SK-N-SH (cell line): ENCODE measurements at places on chromosomes 1 and 21. TPM values are rescaled to one million over a fixed set of nuclear protein-coding genes. Genes with fewer than 3 reads are reported as not detected.

- no peak overlapping the region for H3K4me3 ChIP-seq
- DNase-seq = no peak
- H3K27me3 ChIP-seq = no peaks in the 10 kb centered on the region
- H3K36me3 ChIP-seq = no peaks in the 10 kb centered on the region
Measured at GRCh38 chr1:43331688-43332087, 5.9 kb upstream of the MPL start.

DNA sequence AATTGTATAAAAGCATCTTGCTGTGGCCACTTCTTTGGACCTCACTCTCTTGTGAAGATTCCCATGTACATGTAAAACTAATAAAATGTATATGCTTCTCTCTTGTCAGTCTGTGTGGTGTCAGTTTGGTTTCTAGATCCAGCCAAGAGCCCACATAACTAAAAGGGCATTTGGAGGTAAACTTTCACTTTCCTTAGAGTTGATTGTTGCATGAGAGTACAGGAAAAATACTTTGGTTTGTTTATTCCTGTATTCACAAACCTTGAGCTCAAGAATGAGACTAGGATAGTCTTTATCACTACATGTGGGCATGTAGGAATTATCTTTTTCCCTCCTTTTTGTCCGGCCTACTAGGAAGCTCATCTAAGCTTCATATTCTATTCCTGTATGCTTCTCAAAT lies 50.9 kb downstream of the KCTD3 start:
- H3K27me3 ChIP-seq = no peaks in the 10 kb centered on the region
- H3K4me3 ChIP-seq = no peak overlapping the region
- peaks cover 7% of the 10 kb centered on the region for H3K4me1 ChIP-seq
- no peak overlapping the region; the same call in 1 of the 2 replicates for H3K27ac ChIP-seq
- DNase-seq = no peak
- peaks cover 64% of the 10 kb centered on the region for H3K36me3 ChIP-seq

- no peaks in the 10 kb centered on the region for H3K27me3 ChIP-seq
- H3K27ac ChIP-seq = no peak overlapping the region
- no peak overlapping the region for H3K4me3 ChIP-seq
- DNase-seq = peak; percentile 51
- H3K4me1 ChIP-seq = no peaks in the 10 kb centered on the region
Measured at GRCh38 chr1:36834586-36834985, 199.7 kb downstream of the GRIK3 start.

EXOSC10 gene
- 62.5 and 79.8 TPM in 2 replicates for polyA plus RNA-seq

DNA sequence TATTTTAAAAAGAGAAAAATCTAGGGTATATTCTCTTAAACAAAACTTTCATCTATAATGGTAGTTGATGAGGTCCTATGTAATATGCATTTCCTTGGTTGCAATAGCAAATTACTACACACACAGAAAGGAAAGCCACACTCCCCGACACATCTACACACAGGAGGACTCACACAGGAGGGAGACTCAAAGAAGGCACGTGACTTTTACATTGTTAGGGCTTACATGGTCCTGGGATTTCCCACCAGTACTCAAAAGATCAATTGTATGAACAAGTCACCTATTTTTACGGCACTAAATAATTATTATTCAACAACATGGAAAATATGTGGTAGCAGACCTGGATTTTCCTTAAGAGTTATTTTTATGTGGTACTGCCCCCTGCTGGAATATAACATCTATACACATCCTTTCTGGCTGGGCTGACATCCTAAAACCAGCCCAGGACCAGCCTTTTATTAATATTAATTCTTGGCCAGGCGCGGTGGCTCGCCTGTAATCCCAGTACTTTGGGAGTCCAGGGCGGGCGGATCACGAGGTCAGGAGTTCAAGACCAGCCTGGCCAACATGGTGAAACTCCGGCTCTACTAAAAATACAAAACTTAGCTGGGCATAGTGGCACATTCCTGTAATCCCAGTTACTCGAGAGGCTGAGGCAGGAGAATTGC lies 33.9 kb upstream of the LGALS8 start:
- H3K27ac ChIP-seq = no peak overlapping the region
- H3K36me3 ChIP-seq = no peaks in the 10 kb centered on the region
- H3K4me3 ChIP-seq = no peak overlapping the region
- H3K4me1 ChIP-seq = no peaks in the 10 kb centered on the region

DNA sequence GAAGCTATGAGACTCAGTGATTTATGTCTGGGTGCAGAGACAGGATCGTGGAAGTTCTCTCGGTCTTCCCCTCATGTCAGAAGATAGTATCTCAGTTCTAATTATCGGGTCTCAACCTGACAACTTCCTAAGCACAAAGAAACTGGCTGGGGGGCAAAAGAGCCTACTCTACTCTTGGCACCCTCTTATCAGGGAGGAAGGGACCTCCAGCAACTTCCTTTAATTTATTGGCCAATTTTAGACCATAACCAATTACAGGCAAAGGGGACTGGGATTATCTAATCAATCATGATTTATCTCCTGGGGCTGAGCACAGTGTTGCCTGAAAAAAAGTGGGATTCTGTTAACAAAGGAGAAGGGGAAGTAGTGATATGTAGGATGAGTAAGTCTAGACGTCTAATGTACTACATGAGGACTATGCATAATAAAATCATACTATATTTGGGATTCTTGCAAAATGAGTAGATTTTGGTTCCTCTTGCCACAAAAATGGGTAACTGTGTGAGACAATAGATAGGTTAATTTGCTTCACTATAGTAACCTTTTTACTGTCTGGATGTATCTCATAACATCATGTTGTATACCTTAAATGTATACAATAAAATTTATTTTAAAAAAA lies 98.8 kb downstream of the ZFYVE9 start:
- no peaks in the 10 kb centered on the region for H3K36me3 ChIP-seq
- H3K4me3 ChIP-seq = no peak overlapping the region
- DNase-seq = no peak
- no peak overlapping the region for H3K27ac ChIP-seq
- no peaks in the 10 kb centered on the region for H3K27me3 ChIP-seq
- H3K4me1 ChIP-seq = peaks cover 26% of the 10 kb centered on the region; the same call in 1 of the 2 replicates

- H3K4me3 ChIP-seq = no peak overlapping the region
- peaks cover 56% of the 10 kb centered on the region; the same call in 1 of the 2 replicates for H3K36me3 ChIP-seq
- peak overlapping the region; percentile 87 for H3K27ac ChIP-seq
- no peaks in the 10 kb centered on the region for H3K27me3 ChIP-seq
- H3K4me1 ChIP-seq = no peaks in the 10 kb centered on the region; the same call in 1 of the 2 replicates
Measured at GRCh38 chr1:36342426-36343185, 19.2 kb upstream of the EVA1B start.

DNA sequence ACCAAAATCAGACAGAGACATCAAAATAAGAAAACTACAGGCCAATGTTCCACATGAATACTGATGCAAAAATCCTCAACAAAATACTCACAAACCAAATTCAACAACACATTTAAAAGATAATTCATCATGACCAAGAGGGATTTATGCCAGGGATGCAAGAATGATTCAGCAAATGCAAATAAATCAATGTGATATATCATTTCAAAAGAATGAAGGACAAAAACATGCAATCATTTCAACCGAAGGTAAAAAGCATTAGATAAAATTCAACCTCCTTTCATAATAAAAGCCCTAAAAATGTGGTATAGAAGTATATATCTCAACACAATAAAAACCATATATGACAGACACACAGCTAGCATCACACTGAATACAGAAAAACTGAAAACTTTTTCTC lies 81.5 kb upstream of the LYPLAL1 start:
- no peak overlapping the region for H3K27ac ChIP-seq
- H3K27me3 ChIP-seq = no peaks in the 10 kb centered on the region
- no peak overlapping the region for H3K4me3 ChIP-seq
- H3K36me3 ChIP-seq = no peaks in the 10 kb centered on the region

DNA sequence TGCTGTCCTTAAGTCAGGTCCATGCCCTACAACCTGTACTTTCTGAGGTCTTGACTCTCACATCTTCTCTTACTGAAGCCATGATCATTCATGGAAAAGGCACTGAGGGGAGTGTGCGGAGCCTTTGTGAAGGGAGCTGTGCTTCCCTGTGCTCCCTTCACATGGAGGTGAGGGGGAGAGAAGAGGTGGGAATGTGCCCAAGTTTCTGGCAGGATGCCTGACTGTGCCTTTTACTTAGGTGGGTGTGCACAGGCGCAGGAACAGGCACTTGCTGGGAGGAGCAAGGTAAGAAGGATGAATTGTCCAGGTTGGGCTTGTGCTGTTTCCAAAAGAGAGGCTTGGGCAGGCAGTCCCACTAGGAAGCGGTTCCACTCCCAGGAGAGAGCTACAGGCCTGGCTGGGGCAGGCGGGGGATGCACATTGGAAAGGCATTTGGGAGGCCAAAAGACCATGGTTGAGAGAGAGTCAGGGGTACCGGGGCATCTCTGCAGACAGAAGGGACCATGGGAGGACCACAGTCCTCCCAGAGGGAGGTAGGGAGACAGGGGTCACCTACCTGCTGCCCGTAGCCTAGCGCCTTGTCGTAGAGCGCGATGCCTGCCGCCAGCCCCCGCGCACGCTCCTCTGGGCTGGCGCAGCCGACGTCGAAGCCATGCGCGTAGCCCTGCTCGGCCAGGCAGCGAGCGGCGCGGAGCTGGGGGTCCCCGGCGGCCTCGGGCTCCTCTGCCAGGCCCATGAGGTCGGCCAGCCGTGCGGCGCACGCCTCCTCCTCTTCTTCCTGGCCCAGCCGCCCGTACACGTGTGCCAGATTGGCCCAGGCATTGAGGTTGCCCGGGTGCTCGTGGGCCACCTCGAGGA lies 853 bp downstream of the TTC22 start:
- H3K36me3 ChIP-seq = no peaks in the 10 kb centered on the region
- H3K27me3 ChIP-seq = no peaks in the 10 kb centered on the region
- no peak for DNase-seq
- no peak overlapping the region for H3K27ac ChIP-seq
- no peaks in the 10 kb centered on the region for H3K4me1 ChIP-seq

OR2T1 gene
- polyA plus RNA-seq = not detected in 2 replicates

CORT gene
- polyA plus RNA-seq = 0.26 and 0.29 TPM in 2 replicates

DNA sequence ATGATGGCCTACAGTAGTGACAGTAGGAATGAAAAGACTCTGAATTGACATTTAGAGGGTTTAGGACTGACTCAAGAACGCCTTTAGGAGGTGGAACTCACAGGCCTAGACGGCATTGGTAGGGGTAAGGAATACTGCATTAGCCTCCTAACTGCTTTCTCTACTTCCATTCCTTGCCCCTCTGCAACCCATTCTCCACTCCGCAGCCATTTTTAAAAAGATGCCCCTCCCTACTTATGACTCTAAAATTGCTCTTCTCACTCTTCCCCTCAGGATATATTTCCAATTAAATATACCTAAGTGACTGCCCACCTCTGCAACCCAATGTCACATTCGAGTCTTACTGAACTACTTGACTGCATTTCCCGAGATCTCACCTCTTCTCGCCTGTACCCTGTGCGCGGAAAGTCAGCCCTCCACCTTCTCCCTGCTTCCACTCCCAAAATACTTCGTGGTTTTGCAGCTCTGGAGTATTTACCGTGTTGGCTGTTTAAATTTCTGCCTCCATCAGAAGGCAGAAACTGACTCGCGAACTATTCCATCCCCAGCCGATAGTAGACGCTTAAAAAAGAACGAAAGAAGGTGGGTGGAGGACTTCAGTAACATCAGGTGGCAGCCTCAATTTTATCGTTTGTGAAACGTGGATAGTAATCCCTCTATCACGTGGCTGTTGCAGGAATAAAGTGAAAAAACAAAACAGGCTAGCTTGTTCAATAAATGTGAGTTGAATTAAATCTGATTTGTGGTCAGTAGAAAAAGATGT lies 1.1 kb upstream of the YBX1 start:
- H3K36me3 ChIP-seq = peaks cover 17% of the 10 kb centered on the region
- H3K4me1 ChIP-seq = peaks cover 10% of the 10 kb centered on the region; the same call in 1 of the 2 replicates
- DNase-seq = peak; percentile 35

DNA sequence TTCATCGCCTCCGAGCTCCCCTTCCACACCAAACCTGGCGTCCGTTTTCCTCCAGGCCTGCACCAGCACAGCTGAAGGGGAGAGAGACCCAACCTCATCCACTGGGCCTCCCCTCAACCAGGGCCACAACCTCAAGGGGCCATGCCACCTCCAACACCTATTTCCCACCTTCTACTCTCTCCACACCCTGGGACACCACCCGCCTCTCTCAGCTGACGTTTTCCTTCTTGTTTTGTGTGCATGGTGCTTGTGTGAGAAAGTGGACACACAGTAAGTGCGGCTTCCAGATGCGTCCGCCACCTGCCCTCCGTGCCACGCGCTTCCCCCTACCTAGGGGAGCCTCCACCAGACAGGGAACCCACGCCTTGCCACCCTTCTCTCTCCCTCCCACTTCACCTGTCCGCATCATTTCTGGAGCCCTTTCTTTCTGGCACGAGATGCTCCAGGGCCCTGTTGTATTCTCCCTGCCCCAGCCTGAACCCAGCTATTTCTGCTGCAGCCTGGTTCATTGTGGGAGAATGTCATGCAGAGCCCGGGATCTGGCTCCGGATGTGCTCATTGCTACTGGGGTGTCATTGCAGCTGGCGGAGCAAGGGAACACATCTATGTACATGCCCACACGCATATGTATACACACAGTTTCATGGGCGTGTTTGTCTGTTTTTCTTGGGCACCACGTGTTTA lies 1.3 kb upstream of the GNB1 start:
- no peaks in the 10 kb centered on the region for H3K27me3 ChIP-seq
- H3K4me1 ChIP-seq = no peaks in the 10 kb centered on the region; the same call in 1 of the 2 replicates
- DNase-seq = no peak
- no peak overlapping the region for H3K27ac ChIP-seq
- peak overlapping the region; percentile 86 for H3K4me3 ChIP-seq
- H3K36me3 ChIP-seq = peaks cover 8% of the 10 kb centered on the region

DNA sequence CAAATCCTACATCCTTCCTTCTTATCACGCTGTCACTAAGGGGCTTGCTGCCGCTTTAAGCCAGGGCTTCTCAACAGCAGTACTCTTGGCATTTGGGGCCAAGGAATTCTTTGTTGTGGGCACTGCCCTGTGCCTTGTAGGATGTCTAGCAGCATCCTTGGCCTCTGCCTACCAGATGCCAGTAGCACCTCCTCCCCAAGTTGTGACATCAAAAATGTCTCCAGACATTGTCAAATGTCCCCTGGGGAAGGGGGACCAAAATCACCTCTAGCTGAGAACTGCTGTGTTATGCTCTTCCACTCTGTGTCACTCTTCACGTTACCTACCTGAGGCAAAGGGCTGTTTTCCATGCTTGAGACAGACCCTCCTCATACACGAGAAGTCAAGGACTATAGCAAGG lies 400.3 kb upstream of the POU3F1 start:
- no peaks in the 10 kb centered on the region for H3K27me3 ChIP-seq
- no peak for DNase-seq
- H3K4me1 ChIP-seq = peaks cover 32% of the 10 kb centered on the region; the same call in 1 of the 2 replicates
- no peaks in the 10 kb centered on the region for H3K36me3 ChIP-seq
- no peak overlapping the region for H3K4me3 ChIP-seq

- no peak overlapping the region for H3K27ac ChIP-seq
- no peak for DNase-seq
- no peak overlapping the region for H3K4me3 ChIP-seq
- H3K4me1 ChIP-seq = no peaks in the 10 kb centered on the region
Measured at GRCh38 chr1:231272880-231273279, 31.9 kb downstream of the GNPAT start.
